ENCODE measurements at places on chromosomes 3 and 15. TPM values are rescaled to one million over a fixed set of nuclear protein-coding genes. Genes with fewer than 3 reads are reported as not detected.

The GOLGA8K gene
- 0.39 TPM for total RNA-seq

The HHLA2 gene
- not detected for total RNA-seq

The NFKBIZ gene
- total RNA-seq = 6.8 TPM

The PLA2G4F gene
- total RNA-seq = not detected

The CSPG4 gene
- total RNA-seq = under 0.01 TPM

The THPO gene
- under 0.01 TPM for total RNA-seq

The MAN2C1 gene
- 131 TPM for total RNA-seq

The P2RY14 gene
- total RNA-seq = not detected

The TMEM45A gene
- total RNA-seq = 21.6 TPM

The DYNLT2B gene
- total RNA-seq = 6.1 TPM

The ENTPD3 gene
- total RNA-seq = not detected

The SLC9A9 gene
- total RNA-seq = 3.9 TPM

The FETUB gene
- not detected for total RNA-seq

The HIGD2B gene
- total RNA-seq = not detected

The CTXN2 gene
- not detected for total RNA-seq

The SLC6A11 gene
- not detected for total RNA-seq

The WDR6 gene
- total RNA-seq = 108 TPM

The MAPKAPK3 gene
- total RNA-seq = 5.9 TPM

The EPHB3 gene
- 0.13 TPM for total RNA-seq

The SCAANT1 gene
- total RNA-seq = not detected

The C3orf52 gene
- total RNA-seq = 8.1 TPM

The PLCB2 gene
- total RNA-seq = not detected

The ADAMTS9 gene
- 38.2 TPM for total RNA-seq

The PXYLP1 gene
- 0.76 TPM for total RNA-seq

The LRRC31 gene
- total RNA-seq = not detected

The GOLGA8N gene
- 0.39 TPM for total RNA-seq

The PLA2G4E gene
- total RNA-seq = not detected

The CLASP2 gene
- 54.0 TPM for total RNA-seq

The EBLN2 gene
- 2.9 TPM for total RNA-seq

The HACL1 gene
- 33.4 TPM for total RNA-seq

The RBPMS2 gene
- 0.25 TPM for total RNA-seq

The PARP9 gene
- 13.6 TPM for total RNA-seq

The CDCP1 gene
- total RNA-seq = 0.13 TPM

The PLSCR2 gene
- 0.13 TPM for total RNA-seq

The BTLA gene
- total RNA-seq = not detected

The HGD gene
- not detected for total RNA-seq

The TRIM42 gene
- total RNA-seq = not detected

The CKMT1A gene
- total RNA-seq = not detected
